Activated CD4-positive, CD25-positive, alpha-beta regulatory T cell (primary cell): ENCODE measurements at places on chromosomes 11 and 22.
A peak's percentile ranks its signal among the peaks of the same experiment; 100 is the strongest.

DNA sequence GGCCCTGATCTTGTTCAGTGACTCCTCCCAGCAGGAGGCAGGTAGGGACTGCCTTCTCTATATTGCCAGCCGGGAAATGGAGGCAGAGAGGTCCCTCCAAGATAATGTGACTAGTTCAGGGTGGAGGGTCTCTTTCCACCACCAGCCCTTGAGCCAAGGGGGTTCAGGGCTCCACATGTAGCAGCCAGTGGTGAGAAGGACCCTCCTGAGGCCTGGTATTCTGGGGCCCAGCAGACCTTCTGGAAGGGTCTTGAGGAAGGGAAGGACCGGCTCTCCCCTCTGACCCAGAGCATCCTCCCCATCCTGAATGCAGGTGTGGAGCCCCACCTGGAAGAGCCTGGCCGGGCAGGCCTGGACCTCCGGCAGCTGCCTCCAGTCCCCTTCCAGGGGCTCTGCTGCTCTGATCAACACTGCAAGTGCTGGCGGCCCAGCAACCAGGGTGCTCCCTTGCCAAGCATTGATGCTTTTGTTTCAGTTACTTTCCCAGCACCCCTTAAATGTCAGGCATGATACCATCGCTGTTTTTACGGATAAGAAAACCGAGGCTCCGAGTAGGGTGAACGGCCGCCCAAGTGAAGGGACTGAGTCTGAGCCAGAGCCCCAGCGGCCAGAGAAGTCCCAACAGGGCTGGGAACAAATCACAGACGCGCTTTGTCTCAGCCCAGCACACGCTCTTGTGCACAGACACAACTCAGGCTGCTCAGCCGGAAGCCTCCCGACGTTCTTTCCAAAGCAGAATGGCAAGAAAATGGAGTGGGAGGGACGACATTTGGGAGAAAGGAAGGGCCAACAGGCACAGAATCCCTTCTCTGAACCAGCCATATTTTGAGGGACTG lies 38.8 kb downstream of the DKK3 start:
- DNase-seq = no peak

- DNase-seq = no peak
These were observed 119.4 kb downstream of the BLID start for GRCh38 chr11:121996574-121996973.

- no peak for DNase-seq
These were observed 20.7 kb upstream of the TIMP3 start for GRCh38 chr22:32780726-32781310.

DNA sequence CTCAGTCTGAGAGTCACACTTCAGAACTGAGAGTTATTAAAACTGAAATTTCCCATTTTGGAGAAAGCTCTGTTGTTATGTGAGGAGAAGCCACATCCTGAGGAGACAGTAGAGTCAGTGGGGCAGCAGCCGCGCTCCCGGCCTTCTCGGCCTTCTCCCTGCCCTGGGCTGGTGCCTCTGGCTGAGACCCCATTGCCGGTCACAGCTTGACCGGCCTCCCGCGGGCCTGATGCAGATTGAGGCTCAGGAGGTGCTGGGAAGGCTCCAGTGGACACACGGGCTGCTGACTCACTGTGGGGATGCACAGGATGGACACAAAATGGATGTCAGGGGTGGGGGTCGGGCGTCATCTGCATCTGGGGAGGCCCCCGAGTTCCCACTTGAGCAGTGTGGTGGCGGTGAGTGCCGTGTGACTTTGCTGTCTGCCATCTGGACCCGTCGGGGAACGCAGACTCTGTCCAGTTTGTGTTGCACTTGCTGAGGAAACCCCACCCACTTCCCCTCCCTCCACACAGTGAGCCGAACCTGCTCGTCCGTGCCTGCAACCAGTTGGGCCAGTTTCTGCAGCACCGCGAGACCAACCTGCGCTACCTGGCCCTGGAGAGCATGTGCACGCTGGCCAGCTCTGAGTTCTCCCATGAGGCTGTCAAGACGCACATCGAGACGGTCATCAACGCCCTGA lies 50.1 kb downstream of the MUC6 start:
- DNase-seq = no peak

DNA sequence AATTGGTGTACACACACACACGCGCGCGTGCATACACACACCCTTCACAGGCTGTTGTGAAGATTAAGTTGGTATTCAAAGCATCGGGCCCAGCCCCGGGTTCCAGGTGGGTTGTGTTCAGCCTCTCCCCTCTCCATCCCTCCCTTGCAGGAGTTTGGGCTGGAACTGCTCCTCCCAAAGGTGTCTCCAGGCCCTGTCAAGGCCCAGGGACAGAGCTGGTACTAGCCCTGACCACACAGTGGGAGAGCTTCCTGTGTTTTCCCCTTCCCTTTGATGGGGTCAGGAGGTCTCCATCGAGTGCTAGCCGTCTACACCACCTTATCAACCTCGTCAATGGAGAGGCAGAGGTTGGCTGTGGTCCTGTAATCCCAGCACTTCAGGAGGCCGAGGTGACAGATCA lies 36.5 kb upstream of the CSNK1E start:
- DNase-seq = no peak

DNA sequence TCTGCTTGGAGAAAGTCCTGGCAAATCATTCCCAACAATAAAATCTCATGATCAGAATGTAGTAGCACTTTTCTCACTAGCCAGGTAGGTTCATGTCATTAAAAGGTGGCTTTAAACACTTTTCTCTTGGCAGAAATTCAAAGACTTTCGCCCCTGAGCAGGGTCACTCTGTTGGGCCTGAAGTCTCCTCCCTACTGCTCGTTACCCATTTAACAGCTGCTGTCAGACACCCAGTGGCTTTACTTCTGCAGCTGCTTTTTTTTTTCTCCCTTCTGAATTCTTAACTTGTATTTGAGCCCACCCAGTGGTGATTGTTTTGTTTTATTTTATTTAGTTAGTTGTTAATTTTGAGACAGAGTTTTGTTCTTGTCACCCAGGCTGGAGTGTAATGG lies 25.0 kb downstream of the ARHGAP8 start:
- DNase-seq = no peak

- DNase-seq = no peak
These were observed 27.4 kb downstream of the TUB start for GRCh38 chr11:8108421-8108820.

DNA sequence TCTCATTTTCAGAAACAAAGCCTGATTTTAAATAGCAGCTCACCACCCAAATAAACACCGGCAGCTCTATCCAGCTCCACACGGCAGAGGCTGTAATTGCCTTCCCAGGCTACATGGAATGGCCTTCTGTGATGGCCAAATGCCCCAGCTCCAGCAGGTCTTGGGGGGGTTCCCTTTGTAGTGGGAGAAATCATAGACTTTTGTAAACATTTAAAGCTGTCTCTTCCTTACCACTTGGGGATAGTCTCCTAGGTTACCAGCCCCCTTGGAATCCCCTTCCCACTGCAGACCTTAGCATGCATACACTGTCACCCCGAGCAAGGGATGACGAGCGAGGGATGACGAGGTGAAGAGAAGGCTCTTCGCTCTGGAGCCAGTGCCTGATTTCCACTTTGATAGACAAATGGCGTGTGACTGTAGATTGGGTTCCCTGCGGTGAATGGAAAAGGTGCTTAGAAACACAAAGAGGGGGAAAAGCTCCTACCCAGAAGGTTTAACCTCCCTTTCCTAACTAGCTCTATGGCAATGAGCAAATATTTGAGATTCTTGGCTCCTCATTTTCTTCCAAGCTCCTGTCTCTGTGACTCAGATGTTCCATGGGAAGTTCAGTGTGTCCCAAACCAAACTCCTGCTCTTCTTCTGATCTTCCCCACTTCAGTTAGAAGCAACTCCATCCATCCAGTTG lies 108.0 kb upstream of the CADM1 start:
- DNase-seq = no peak

DNA sequence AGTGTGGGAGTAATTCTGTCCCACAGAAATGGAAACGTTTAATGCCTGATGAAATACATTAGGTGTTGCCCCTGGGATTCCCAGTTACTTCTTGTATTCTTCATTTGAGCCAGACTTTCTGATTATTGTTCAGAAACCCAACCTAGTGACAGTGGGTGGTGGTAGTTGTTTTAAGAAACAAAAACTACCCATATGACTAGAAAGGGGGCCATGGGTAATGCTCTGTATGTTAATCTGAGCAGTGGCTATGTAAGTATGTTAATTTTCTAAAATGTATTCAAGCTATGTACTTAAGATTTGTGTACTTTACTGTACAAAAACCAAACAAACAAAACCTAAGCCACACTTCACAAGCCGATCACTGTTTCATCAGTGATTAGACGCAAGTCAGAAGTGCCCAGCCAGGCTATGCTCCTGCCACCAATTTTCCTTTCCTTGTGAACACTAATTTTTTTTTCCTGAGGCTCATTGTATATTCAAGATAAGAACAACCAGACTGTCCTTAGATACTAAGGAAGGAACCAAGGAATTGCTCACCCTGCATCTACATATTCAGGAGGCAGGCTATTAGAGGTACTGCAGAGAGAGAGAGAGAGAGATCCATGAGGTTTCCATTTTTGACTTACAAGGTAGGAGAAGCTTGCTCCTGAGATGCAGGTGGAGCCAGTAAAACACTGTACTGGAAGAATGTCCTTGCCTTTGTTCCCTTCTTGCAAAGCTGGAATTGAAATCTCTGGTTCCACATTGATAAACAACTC lies 122.7 kb downstream of the DBX1 start:
- DNase-seq = no peak

GRCh38 chr11:105635466-105635865 lies 25.6 kb downstream of the GRIA4 start:
- DNase-seq = no peak

DNA sequence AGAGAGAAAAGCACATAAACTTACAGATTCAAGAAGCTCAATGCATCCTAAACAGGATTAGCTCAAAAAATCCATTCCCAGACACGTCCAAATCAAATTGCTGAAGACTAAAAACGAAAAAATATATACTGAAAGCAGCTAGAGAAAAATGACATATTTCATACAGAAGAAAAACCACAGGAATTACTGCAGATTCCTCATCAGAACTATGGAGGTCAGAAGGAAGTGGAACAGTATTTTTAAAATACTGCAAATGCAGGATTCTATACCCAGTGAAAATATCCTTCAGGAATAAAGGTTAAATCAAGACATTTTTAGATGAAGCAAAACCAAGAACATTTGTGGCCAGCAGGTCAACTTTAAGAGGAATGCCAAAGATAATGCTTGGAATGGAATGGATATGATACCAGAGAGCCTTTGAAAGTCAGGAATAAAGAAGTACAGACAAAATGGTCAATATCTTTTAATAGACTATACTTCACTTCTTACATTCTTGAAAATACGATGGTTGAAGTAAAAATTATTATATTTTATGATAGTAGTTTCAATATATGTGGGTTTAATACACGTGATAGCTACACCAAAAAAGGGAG lies 352.9 kb downstream of the CTTN start:
- DNase-seq = no peak

- no peak for DNase-seq
These were observed 3.9 kb upstream of the SCN2B start for GRCh38 chr11:118180300-118180703.

- no peak for DNase-seq
These were observed 65.5 kb downstream of the ARHGAP42 start for GRCh38 chr11:100752371-100753171.

GRCh38 chr22:29302402-29302680 lies 4.1 kb upstream of the GAS2L1 start:
- DNase-seq = no peak

GRCh38 chr11:128694618-128695481 lies 978 bp downstream of the FLI1 start:
- DNase-seq = no peak

- DNase-seq = no peak
These were observed 84.5 kb downstream of the BCR start for GRCh38 chr22:23264610-23265367.

DNA sequence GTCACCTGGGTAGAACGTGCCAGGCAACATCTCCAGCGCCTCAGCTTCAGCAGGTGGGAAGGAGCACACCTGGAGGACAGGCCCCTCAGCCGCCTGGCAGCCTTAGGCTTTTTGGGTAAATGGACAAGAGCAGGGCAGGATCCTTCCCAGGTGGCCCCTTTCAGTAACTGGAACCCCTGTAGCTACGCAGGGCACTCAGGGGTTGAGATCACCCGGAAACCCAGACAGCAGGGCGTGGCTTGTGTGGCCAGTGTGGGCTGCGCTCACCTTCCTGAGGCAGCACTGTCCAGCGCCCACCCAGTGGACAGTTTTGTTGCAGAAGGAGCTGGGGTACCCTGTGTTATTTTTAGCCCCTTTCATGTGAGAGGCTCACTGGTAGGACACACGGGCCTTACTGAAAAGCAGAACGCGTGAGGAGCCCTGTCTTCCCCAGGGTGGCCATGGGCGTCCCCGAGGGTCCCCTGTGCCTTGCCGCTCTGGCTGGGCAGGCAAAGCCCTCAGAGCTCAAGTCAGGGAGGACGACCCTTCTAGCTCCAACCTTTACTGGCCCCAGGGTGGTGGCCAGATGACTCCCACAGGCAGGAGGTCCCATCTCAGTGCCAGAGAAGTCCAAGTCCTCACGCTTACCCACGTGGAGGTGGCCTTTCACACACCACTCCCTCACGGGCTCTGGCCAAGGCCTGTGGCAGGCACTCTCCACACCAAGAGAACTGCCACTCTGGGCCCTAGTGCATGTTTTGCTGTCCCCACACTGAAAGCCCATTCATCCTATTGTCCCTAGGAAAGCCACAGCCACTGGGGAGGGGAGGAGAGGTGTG lies 75.8 kb downstream of the CTTN start:
- no peak for DNase-seq

GRCh38 chr22:23128269-23129108 lies 13.3 kb downstream of the RSPH14 start:
- peak; percentile 38 for DNase-seq

DNA sequence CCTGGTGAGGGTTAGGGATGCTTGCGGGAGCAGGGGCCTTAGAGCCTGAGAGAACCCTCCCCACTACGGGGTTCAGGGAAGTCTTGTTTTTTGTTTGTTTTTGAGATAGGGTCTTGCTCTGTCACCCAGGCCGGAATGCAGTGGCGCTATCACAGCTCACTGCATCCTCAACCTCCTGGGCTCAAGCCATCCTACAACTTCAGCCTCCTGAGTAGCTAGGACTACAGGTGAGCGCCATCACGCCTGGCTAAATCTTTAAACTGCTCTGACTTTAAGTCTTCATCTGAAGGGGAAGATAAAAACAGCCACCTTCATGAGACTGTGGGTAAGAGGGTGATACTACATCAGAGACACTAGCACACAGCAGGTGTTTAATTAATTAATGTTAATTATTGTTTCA lies 28.5 kb downstream of the SERPIND1 start:
- DNase-seq = no peak

DNA sequence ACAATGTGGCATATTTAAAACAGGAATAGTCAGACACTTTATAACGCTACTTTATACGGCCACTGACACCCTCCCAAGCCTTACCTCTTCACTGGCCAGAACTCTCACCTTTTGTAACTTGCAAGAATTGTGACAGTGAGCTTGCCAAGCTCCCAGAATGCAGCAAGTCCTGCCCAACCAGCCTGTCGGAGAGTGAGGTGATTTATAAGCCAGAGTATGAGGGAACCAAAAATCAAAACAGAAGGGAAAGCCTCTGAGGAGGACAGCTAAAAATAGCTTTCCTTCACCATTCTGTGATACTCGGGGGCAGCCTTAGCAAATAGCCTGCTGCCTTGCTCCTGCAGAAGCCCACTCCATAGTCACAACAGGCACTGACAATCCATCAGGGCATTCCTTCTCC lies 229.7 kb downstream of the FAM76B start:
- DNase-seq = no peak

- DNase-seq = no peak
These were observed 590.2 kb upstream of the LRRC4C start for GRCh38 chr11:42049650-42050049.
